Activated gamma-delta T cell treated with anti-CD3 and anti-CD28 coated beads, Interleukin-2, amount 50 U/mL, for 16 hours (primary cell): ENCODE measurements at places on chromosomes 12 and 14.

- peak; percentile 25 for DNase-seq
These were observed 23.2 kb downstream of the BORCS5 start for GRCh38 chr12:12379831-12380730.

DNA sequence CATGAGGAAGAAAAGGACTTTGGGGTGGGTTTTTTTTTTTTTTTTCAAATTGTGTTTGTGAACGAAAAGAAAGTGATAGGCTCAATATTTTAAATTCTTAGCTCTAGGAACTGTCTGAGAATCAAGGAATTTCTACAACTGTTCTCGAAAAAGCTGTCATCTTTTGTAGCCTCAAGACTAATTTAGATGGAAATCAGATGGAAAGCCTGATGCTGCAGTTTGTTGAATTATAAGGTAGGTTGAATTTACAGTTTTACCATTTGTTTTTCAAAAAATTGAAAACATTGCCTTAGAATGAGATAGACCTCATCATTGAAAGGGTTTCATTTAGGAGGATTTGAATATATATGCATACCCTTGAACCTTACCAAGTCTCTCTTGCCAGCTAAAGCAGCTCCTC lies 109.3 kb upstream of the TRHDE start:
- no peak for DNase-seq

DNA sequence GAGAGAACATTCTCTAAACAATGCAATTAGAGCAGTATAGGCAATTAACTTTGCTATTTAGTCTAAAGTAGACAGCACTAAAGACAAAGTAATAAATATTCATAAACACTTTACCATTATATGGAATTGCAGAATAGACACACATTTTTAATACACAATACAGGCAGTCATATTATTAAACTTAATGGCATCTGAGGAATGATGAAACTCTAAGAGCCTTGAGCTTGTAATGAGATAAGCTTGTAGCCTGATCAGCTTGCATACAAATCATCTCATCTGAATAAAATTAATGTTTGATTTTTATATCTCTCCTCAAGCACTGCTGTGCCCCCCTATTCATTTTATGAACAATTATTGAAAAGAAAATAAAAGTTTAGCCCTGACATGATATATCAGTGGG lies 107.6 kb downstream of the MGAT4C start:
- DNase-seq = no peak

DNA sequence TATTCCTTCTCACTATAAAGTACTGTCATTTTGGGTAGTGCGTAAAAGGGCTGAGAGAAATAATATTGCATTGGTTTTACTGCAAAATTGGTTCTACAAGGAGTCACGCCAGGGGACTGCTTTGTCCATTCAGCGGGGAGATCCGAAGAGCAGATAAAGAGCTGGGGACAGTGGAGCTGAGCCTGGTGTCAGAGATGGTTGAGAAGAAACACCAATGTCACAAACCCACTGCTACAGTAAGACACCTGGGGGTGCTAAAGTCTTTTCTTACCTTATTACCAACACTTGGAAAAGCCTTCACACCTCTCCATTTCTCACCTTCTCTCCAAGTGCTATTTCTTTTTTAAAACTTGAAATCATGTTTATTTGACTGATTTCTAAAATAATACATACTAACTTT lies 14.1 kb downstream of the IL31 start:
- DNase-seq = no peak

- no peak for DNase-seq
These were observed 13.1 kb upstream of the CHD4 start for GRCh38 chr12:6620137-6620884.

DNA sequence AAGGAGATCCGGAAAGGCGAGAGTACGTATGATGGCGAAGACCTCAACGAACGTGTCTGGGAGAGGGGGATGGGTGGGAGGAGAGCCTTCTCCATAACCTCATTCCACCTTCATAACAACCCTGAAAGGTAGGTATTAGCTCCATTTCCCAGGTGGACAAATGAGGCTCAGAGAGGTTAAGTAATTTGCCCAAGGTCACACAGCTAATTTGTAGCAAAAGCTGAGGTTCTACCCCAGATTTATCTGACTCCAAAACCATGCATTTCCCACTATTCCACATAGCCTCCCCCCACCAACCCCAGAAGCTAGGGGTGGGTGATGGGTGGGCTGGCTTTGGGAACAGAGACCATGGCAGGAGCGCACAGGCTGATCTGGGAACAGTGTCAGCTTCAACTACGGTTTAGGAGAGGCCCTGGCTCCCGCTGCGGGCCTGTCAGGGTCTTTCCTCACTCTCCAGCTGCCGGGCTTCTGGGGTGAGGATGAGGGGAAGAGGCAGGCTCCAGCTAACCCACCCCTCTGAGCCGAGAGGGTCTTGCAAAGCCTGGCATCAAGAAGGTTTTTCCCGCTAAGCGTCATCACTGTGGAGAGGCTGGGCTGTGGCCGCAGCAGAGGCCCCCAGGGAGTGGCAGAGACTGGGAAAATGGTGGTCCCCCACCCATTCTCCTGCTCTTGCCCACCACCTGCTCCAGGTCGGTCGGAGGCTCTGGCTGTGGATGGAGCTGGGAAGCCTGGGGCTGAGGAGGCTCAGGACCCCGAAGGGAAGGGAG lies 8.9 kb downstream of the CHGA start:
- no peak for DNase-seq

DNA sequence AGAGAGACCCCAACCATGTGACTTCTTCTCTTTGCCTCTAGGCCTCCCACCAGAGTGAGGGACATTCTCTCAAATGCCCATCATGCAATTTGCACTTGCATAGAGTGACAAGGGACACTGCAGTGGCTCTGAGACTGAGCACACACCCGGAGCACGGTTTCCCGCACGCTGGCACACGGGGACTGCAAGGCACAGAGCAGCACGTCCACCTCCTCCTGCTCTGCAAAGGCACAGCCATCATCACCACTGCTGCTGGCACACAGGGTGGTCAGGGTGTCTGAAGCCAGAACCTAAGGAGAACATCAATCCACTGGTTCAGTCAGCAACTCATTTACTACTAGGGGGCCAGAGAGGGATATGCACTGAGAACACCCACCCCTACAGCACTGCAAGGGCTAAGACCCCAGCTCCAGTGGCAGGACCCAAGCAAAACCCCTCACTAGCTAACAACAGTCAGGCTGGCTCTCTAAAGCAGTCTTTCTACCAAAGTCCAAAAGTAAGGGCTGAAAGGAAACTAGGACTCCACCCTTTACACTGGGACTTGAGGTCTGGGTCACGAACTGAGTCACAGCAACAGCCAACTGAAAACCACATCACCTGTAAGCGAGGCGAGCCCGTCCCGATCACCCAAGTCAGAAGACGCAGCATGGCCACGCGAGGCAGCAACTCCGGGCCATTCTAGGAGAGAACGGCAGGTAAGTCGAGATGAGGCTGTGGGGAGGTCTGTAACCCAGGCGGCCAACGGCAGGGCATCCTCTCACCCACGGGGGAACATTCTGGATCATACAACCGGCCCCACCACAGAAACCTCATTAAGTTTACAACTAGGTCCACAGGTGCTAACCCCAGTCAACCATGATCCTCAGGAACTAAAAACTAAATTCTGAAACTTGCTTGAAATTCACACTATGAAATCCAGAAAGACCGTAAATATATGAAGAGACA lies 37.9 kb downstream of the GCN1 start:
- DNase-seq = no peak

- DNase-seq = no peak
These were observed 5.5 kb upstream of the RNASE10 start for GRCh38 chr14:20499881-20500280.

DNA sequence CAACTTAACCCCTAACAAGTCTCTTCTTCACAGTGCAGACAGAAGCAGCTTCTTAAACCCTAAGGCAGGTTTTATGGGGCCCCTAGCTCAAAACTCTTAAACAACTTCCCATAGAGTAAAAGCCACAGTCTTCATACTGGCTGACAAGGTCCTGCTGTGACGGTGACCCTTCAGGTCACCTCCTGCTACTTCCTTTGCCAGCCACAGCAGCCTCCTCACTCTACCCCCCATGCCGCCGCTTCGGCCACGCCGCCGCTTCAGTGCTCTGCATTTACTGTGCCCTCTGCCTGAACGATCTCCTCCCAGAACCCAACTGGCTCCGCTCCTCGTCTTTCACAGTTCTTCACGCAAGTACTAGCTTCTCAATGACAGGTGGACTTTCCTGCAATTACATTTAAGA lies 45.5 kb downstream of the ACADS start:
- no peak for DNase-seq

DNA sequence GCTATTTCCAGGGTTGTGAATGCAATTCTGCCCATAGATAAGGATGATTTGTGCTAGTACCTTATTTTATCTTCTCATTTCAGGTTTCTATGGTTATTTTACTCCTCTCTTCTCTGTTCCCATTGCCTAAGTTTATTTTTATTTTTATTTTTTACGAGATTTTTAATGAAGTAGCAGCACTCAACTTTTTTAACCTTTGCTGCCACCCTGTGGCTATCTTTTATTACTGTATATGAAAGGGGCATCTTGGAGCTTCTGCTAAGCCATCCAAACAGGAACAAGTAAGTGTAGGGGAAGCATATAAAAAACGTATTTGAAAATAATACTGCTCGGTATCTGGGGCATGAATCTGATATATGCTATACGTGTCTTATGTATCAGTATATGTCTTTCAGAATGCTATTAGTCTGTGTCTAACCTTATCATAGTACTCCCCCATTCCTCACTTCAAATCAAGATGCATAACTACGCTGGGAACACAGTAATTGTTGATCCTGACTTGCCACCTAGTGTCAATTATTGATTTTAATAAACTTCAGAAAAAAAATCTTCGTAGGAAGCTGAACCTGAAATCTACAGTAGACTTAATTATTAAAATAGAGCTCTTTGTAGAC lies 60.3 kb downstream of the KLRG1 start:
- no peak for DNase-seq

GRCh38 chr14:51202914-51203665 lies 37.0 kb upstream of the TMX1 start:
- DNase-seq = no peak

DNA sequence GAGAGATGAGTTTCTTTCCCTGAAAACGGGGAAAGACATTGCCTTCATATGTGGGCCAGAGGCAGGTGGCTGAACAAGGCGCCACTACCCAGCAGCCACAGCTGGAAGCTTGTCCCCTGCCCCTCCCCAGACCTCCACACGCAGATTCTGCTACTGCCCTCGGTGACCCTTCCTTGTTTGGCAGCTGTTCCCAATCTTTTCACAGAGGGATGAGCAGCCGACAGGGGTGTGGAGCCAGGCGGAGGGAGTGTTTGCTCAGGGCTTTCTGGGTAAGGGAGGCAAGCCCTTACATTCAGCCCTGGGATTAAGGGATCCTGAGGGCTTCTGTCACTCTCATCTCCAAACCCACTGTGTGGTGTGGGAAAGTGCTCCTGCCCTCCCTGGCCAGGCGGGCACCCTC lies 4.5 kb upstream of the KRT4 start:
- no peak for DNase-seq

DNA sequence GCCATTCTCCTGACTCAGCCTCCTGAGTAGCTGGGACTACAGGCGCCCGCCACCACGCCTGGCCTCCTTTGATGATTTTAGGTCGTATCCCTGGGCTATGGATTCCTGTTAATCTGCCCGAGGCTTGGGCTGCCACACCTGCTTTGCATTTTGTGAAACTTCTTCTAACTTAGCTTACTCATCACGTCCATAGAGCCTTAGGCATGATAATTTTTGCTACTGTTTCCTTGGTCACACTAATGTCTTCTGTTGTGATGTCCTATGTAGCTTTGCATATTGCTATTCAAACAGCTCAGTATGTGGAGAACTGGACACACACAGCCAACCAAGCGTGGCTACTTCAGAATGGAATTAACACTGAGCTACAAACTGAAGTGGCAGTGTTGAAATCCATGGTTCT lies 47.5 kb upstream of the DDX11 start:
- DNase-seq = no peak

GRCh38 chr12:50083301-50083700 lies 1.8 kb upstream of the SMARCD1 start:
- no peak for DNase-seq

- no peak for DNase-seq
These were observed 13.6 kb upstream of the GALNT16 start for GRCh38 chr14:69246331-69246730.

DNA sequence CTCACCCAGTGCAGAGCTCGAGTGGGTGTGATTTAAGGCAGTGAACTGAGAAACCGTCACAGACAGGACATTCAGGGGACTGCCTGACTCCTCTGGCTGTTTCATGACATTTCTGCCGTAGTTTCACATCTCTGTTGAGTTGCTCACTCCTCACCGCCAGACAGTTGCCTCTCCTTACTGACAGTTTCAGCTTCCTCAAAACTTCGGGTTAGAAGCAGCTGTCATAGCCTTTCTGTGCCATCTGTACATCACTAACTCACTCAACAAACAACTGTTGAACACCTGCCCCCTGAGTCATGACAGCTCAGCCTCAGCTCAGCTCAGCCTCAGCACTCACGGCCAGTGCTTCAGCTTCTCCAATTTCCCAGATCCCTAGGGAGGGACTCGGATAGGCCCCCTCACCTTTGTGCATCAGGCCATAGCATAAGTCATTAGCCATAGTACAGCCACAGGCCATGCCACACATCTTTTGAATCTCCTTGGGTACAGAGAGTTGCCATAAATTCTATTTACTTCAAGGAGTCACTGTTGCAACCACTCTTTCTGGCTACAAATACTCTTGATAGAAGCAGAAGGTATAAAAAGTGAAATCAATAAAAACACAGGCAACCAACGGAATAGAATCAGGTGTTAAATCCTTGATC lies 6.2 kb upstream of the SLC15A4 start:
- DNase-seq = no peak

DNA sequence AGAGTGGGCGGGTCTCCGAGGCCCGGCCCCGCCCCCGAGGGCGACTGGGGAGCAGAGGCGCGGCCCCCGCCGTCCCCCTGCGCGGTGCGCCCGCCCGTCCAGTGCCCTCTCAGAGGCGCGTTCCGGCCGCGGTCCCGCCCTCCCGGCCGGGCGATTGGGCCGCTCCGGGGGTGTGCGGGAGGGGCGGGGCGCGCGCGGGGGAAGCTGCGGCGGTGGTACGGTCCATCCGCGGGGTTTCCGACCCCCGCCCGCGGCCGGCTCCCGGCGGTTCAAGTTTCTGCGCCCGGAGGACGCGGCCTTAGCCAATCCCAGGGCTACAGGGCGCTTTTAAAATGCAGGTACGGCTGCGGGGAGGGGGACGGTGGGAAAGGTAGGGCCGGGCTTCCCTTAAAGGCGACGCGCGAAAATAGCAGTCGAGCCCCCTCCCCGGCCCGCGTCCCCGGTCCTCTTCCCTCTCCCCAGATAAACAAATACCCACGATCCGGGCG lies 315 bp upstream of the CCDC85C start:
- peak; percentile 92 for DNase-seq

- DNase-seq = no peak
These were observed 19.5 kb downstream of the CKAP4 start for GRCh38 chr12:106228320-106228710.

GRCh38 chr12:1523558-1524050 lies 70.8 kb downstream of the FBXL14 start:
- no peak for DNase-seq

- DNase-seq = no peak
These were observed 60.6 kb downstream of the PTPRB start for GRCh38 chr12:70576341-70577282.

GRCh38 chr14:100428727-100429126 lies 105.6 kb downstream of the SLC25A47 start:
- DNase-seq = no peak
